ENCODE measurements at places on chromosomes 6 and 20. TPM values are rescaled to one million over a fixed set of nuclear protein-coding genes. Genes with fewer than 3 reads are reported as not detected.

DNA sequence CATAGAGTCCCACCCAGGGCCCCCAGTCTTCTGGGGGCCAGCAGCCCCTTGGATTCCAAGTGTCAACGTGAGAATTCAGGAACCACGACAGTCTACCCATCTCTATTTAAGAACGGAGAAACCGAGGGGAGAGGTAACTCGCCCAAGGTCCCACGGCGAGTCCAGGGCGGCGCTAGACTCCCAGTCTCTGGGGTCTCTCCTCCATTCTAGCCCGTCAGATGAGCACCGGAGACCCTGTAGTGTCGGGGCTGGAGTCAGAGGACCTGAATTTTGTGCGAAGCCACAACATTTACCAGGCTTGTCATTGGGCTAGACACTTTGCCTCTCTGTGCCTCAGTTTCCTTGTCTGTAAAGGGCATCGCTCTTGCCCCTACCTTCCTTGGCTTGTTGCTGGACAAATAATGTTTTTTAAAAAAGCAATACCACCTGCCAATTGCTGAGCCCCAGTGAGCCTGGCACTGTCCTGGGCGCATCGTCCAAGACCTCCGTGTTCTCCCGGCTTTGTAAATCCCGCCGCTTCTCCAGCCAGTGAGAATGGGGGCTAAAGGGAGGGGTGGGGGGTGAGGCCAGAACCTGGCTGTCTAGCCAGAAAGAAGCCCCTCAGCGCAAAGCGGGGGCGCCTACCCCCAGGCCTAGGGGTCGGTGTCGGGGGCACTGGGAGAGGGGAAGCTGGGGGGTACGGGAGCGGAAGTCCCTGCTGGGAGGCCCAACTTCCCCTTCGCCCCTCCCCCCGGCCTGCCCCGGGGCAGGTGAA lies 91.7 kb downstream of the NCR2 start:
- no peak for DNase-seq

- no peak for DNase-seq
Measured at GRCh38 chr20:47825011-47825762, 39.9 kb upstream of the SULF2 start.

CAPN11 gene
- polyA plus RNA-seq = 0.12 TPM

GRCh38 chr6:53361549-53362031 lies 12.8 kb upstream of the ELOVL5 start:
- DNase-seq = no peak

GRCh38 chr6:168597471-168597875 lies 156.5 kb downstream of the SMOC2 start:
- no peak for DNase-seq

TP53TG5 gene
- polyA plus RNA-seq = 0.76 TPM

- no peak for DNase-seq
Measured at GRCh38 chr6:68126089-68126749, 508.9 kb upstream of the ADGRB3 start.

HLA-DRB1 gene
- polyA plus RNA-seq = 45.9 TPM

CTCFL gene
- 1.4 TPM for polyA plus RNA-seq

DNA sequence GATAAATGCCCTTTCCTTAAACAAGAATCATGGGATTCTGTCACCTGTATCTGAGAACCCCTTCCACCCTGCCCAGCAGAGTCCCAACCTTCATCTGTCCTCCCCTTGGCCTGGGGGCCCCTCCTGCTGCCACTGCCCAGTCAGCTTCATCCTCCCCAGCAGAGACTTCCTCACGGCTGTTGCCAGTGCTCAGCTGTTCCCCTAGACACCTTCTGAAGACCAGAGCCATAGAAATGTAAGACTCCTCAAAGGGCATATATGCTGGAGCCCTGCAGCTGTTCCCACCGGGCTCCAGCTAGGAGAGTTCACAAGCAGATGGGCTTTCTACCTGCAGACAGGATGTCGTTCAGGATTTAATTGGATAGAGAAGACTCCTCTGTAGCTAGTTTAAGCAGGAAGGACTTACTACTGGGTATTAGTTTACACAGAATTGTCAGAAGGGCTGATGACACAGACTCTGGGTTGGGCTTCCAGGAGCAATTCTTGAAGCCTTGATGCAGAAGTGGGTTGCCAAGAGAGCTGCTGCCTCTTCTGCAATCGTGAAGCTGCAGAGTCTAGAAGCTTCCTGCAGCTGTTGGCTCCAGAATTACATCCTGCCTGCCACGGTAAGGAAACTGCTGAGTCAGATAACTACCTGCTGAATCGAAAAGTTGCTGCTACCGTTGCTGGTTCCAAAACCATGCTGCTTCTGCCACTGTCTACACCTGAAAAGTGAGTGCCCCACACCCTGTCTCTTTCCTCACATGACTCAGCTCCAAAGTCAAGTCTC lies 57.1 kb upstream of the MLN start:
- no peak for DNase-seq

DNA sequence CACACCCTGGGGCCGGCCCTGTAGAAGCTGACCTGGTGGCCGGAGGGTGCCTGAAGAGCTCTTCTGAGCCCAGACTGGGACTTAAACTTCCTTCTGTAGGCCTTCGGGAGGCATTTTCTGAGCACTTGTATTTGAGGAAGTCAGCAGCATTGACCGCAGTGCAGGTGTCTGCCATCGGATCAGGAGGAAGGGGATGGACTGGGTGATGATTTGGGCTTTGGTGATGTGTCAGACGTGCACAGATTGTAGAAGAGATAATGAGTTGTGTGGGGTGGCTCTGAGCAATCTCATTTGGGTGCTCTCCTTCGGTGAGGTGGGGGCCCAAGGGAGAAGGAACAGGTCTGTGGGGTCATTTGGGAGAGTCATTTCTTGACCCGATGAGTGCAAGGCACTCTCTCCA lies 150.9 kb downstream of the ARID1B start:
- no peak for DNase-seq

DNA sequence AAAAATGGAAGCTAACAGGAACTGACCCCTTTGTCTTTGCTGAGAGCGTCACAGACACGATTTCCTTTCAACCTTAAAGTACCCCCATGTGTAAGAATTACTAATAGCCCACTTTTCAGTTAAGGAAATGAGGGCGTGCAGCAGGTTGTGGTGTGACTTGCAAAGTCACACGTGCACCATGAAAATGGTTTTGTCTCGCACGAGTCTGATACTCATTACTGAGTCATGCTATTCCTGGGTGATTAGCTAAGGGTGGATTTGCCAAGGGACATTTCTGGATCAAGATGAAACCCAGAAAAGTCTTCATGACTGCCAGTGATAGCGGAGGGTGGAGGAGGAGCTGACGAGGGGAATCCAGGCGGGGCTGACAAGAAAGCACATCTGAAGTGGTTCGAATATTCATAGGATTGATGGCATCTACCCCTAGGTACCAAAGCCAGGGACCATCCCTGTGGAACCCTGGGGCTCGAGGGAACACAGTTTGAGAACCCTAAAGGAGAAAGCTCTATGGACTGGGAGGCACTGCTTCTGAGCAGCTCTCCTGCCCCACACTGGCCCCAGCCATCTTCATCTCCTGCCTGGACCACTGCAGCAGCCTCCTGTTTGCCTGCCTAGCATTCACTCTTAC lies 12.1 kb upstream of the NFATC2 start:
- no peak for DNase-seq

RAB44 gene
- polyA plus RNA-seq = 0.04 TPM

ENPP1 gene
- polyA plus RNA-seq = 20.2 TPM

GRCh38 chr6:131949620-131949908 lies 1.6 kb downstream of the CCN2 start:
- no peak for DNase-seq

SLC52A3 gene
- polyA plus RNA-seq = 5.8 TPM

ABHD16A gene
- 54.8 TPM for polyA plus RNA-seq

DNA sequence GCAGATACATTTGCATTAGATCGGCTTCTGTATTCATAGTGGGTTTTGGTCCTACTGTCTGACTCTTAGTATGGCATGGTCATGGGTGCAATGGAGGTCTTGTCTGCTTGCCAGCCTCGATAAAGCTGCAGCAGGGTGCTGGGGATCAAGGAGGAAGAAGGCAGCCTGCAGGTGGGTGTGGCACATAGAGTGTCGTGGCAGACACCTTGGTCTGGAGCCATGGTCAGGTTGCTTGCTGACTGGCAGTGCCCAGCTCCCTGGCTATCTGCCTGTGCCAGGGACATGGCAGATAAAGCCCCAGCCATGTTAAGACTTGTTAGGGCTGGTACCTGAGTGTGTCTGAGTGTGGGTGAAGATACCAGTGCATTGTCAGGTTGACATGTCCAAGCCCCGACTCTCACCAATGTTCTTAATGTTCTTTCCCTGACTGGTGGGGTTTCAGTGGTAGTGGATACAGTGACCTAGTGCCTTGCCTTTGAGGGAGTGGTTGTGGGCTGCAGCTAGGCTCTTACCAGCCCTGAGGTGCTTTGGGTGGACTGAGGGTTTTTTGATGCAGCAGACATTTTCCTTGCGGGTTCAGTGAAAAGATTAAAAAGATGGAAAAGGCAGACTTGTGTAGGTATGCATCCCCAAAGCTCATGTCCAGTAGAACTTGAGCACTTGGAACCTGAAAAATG lies 1.8 kb downstream of the FAM83D start:
- DNase-seq = no peak

- no peak for DNase-seq
Measured at GRCh38 chr6:56671651-56672461, 29.2 kb upstream of the DST start.

- DNase-seq = no peak
Measured at GRCh38 chr20:35039846-35040489, 52.6 kb downstream of the TRPC4AP start.

PPP1R3G gene
- polyA plus RNA-seq = 1.5 TPM

- DNase-seq = no peak
Measured at GRCh38 chr6:145278163-145278807, 457.0 kb downstream of the EPM2A start.

AK9 gene
- polyA plus RNA-seq = 14.9 TPM

DNA sequence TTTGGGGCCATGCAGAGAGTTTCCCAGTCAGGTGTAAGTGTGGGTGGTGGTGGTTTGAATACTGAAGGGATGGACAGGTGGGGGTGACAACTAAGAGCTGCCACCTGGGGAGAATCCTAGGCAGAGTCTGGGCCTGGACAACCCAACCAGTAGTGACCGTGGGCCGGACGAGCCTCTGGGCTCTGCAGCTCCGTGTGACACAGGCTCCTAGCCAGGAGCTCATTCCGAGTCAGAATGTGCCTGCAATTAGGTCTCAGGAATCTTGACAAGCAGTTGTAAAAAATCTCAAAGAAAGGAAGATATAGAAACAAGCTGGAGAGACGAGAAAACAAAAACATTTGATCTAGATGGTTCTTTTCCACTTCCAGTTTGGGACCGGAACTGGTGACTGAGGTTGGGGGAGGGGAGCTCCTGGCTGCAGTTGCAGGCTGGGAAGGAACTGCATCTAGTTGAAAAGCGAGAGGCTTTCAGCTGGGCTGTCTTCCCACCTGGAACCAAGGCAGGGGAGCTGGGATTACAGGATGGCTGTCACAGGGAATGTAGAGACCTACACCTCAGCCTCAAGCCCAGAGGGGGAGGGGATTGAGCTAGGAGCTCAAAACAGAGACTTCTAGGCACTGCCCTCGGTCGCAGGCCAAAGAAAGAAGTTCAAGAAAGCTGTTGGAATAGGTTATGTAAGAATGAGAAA lies 156.9 kb downstream of the PAX1 start:
- peak; percentile 1 for DNase-seq

DNA sequence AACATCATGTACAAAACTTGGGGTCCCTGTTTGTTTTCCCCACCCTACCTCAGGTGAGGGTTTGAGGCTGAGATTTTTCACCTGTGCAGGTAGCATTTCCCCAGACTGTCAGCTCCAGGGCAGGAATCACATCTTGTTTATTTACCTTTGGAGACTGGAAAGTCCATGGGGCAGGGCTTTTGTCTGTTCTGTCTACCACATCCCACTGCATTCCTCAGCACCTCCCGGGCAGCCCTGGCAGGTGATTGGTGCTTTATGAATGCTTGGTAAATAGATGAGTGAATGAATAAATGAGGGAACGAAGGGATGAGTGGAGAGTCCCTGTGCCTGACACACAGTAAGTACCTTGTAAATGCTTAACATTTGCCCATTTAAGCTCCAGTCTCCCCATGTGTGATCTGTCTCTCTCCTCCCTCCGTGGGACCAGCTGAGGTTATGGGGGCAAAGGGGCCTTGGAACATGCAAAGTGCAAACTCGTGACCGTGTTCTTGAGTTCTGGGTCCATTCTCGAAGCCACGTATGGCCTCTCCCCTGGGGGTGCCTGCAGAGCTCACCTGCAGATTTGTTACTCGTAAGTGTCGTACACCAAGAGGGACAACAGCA lies 69.7 kb upstream of the PMEPA1 start:
- DNase-seq = no peak

- DNase-seq = no peak
Measured at GRCh38 chr6:152897807-152898399, 84.9 kb downstream of the FBXO5 start.

PI3 gene
- not detected for polyA plus RNA-seq

DNA sequence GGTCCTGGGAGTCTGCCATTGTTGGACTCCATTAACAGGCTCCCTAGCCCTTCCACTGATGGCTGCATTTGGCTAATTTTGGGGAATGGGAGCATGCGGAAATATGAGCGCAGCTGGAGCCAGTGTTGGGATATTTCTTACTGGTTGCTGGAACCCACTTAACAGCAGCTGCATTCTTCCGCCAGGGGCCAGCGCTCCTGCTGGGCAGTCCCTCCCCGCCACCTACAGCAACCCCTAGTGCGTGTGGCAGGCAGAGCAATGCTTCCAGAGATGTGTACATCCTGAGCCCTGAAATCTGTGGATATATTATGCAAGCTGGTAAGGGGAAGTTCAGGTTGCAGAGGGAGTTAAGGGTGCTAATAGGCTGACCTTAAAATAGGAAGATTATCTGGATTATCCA lies 16.4 kb downstream of the CST8 start:
- no peak for DNase-seq

DNA sequence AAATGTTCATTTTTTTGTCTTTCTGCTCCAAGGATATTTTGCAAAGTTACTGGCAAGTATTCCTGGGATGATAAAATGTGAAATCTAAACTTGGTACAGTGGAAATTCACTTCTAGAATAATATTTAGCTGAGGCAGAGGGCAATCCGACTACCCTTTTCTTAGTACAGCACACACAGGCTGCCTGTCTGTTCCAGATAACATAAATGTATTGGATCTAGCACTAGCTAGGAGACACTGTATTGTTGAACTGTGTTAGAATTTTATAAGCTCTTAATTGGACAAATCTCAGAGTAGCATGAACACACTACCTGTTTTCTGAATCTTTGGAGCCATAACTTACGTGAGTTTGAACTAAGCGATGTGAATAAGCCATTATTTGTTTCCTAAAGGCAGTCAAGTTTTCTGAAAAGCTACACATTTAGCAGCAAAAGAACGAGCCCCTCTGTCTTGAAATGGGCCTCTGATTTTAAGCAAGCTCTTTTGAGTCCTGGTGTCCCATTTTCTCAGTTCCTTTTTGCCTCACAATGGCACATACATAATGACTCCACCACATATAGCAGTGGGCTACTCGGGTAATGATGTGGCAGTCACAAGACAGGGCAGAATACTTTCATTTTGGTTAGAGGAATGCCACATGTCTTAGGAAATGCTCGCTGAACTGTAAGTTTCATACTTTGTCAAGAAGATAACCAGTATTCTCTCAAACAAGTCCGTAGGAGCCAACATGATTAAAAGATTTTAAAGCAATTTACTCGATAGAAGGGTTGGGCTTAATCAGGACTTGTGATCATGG lies 116.5 kb upstream of the ESR1 start:
- no peak for DNase-seq

FOXS1 gene
- polyA plus RNA-seq = 3.5 TPM

GGTLC1 gene
- not detected for polyA plus RNA-seq

All from right renal cortex interstitium (tissue), 3 donors.